Substantia nigra (tissue), 51 donors: ENCODE measurements at places on chromosomes 12 and 14.

DNA sequence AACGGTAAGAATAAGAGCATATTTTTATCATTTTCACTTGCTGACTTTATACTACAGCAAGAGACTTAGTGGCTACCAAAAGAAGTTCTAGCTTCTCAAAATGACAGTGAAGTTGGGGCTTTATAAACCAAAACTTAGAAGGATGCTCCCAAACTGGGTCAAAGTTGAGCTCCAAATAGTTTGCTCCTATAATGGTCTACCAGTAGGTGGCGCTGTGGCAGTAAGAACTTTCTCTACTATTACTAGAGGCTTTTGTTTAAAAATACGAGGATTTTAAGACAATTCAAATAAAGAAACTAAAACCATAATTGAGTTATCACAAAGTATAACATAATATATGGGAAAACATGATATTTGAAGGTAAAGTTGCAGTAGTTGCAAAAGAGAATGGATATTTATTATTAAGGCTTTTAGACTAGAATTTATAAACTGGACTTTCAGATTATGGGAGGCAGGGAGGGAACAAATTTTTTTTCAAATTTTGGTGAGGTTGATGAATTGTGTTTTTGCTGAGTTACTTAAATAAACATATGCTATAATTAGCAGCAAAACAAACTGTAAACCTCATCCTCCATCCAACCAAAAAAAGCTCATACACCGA lies 75.0 kb downstream of the TGFB3 start:
- peak; percentile 76 for DNase-seq

DNA sequence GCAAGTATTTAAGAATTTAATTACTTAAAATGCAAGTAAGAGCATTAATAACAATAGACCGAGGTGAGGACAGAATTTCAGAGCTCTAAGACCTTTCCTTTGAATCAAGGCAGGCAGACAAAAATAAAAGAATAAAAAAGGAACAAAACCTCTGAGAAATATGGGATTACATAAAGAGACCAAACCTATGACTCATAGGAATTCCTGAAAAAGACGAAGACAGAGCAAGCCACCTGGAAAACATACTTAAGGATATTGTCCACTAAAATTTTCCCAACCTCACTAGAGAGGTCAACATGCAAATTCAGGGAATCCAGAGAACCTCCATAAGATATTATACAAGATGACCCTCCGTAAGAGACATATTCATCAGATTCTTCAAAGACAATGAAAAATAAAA lies 325.1 kb downstream of the AEBP2 start:
- DNase-seq: no peak

DNA sequence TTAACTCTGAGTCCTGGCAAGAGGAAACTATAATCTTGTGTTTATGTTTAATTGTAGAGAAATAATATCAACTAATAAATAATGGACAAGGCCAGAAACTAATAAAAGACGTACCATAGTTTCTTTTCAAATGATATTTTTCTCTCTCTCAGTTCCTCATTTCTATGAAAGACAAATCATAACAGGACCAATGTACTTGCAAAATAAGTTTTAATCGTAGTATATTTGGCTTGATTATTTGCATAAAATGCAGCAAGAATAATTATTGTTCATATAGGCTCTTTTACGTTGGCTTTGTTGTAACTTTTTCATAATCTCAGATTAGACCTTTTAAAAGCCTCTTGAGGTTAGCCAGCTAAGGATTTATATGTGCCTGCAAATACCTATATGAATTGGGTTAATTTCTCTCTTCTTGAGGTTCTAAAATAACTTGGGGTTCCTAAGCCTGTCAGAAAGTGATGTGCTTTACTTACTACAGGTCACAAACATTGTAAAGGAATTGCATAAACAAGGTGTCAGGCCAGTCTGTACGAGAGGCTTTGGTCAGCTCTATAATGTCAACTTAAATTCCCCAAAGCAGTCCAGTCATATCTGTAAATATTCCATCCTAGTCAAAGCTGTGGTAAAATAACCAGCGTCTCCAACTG lies 152.8 kb upstream of the PTPRQ start:
- no peak for DNase-seq

- no peak for DNase-seq
These were observed 28.1 kb downstream of the TCHP start for GRCh38 chr12:109928058-109928656.

DNA sequence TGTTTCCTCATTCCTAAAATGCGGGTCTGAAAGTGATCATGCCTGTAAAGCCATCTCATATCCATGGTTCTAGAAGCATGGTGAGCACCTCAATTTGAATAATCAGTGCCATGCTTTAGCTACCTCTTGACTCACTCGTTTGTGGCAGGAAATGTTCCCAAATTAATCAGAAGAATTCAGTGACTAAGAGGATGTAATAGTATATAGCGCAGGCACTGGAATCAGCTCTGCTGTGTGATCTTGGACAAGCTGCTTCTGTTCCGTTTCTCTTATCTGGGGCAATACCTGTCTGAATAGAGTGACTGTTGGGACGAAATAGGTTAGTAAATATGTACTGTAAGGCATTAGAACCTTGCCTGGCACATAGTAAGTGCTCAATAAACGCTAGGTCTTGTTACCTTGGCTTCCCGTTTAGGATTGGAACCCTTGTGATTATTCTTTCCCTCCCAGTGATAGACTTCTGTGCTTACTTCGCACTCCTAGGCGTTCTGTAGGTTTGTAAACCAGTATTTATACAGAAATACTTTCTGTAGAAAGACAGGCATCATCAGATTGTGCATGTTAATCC lies 820 bp upstream of the SMAGP start:
- DNase-seq: no peak

- no peak for DNase-seq
These were observed 1.1 kb downstream of the TEX22 start for GRCh38 chr14:105399466-105399775.

DNA sequence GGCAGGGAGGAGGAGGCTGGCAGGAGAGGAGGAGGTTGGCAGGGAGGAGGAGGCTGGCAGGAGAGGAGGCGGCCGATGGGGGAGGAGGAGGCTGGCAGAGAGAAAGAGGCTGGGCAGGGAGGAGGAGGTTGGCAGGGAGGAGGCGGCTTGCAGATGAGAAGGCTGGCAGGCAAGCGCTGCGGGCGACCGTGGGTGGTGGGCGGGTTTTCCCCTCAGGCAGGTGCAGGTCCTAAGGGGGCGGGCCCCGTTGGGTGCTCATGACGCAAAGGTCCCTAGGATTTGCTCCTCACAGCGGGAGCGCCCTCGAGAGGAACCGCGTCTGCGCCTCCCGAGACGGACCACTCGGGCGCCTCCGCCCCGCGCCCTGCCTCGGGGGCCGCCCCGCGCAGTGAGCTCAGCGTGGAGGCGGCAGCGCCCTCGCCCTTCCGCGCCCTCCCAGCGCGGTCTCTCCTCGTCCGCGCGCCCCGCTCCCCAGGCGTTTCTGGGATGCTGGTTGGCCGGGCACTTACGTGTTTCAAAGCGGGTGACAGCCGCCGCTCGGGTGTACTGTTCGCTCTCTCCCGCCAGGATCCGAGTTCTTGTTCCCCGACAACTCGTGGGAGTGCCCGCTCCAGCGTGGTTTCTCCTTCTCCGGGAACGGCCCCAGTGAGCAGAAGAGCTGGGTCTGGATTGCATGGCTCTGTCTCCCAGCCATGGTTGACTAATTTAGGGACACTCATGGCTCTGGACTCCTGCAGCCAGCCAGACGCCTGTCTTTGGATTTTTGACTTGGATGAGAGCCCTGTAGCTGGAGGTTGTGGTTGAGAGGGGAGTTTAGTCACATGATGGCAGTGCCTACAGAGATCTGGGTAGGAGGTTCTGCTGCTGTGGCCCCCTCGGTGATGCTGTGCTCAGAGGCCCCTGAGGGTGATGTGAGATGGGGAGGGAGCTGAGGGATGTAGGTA lies 64.1 kb upstream of the PPP4R3A start:
- no peak for DNase-seq

- no peak for DNase-seq
These were observed 378.1 kb downstream of the ALG10 start for GRCh38 chr12:34400411-34400881.

DNA sequence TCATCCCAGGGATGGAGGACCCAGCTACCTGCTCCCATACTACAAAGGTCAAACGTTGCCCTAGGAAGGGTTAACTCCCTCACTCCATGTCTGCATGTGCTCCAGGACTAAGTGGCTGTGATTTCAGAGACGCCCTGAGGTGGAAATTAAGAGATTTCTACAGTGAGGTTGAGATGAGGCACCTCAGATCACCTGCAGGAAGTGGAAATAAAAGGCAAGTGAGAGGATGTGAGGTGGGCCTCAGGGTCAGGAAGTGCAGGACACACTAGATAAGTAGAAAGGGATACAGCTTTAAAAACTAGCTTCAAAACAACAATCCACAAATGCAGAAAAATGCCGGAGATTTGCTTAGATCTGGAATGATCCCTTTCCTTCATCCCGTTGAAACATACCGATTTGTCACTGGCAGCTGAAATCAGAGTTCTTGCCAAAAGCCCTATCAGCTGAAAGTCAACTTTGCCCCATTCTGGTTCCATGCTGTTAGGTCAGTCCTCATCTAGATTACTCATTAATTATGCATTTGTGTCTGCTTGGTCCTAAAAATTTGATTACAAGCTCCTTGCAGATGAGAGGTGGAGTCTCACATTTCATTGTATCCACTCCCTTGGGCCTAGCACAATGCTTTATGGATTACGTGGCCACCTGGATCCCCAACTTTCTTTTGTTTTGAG lies 6.6 kb downstream of the PLBD1 start:
- no peak for DNase-seq

GRCh38 chr12:28156362-28156761 lies 33.9 kb upstream of the CCDC91 start:
- DNase-seq: no peak

GRCh38 chr12:25800101-25800500 lies 158.4 kb upstream of the RASSF8 start:
- no peak for DNase-seq

GRCh38 chr12:29611906-29612305 lies 114.4 kb upstream of the OVCH1 start:
- DNase-seq: no peak

- no peak for DNase-seq
These were observed 58.1 kb upstream of the PCED1B start for GRCh38 chr12:47021298-47021697.

- peak; percentile 31 for DNase-seq
These were observed 5.1 kb downstream of the PAPLN start for GRCh38 chr14:73242357-73242901.

DNA sequence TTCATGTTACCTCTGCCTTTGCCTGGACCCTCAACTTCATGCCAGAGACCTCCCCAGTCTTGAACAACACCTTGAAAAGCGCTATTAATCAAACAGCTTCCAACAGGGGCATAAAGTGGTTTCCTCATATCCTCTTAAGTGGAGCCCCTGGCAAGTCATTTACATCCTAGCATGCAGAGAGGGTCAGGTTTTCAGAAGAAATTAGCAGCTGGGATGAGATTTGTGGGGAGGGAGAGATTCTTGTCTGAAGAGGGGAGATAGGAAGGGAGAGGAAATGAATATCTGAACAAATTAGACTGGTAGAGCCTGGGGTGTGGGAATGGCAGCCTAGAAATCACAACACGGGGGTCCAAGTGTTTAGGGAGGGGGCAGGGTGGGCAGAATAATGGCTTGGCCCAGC lies 45.6 kb downstream of the CALM1 start:
- no peak for DNase-seq

- DNase-seq: no peak
These were observed 177.0 kb downstream of the C12orf75 start for GRCh38 chr12:105507311-105508038.

DNA sequence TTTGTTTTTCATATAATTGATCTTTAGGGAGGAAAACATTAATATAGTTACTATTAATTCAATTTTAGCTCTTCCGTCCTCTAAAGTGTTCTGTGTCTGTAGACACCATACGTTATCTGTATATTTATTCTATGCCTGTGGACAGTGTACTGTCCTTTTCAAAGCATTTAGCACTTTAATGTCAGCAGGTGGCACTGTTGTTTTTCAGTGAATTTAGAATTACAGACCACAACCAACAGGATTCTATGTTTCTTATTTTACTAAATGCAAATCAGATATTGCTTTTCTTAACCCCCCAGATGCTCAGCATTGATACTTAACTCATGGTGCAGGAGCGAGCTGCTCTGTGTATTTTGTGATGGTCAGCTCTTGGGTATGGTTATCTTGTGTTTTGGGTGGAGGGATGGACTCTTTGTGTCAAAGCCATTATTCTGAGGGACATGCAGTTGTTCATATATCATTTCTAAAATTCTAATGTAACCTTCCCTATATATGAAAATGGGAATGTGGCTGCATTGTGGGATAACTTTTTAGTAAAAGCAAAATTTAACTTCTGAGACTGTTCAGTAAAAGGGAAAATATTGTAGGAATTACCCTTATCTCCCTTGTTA lies 65.2 kb downstream of the PAPOLA start:
- DNase-seq: no peak
